ENCODE measurements at places on chromosomes 4 and X.

DNA sequence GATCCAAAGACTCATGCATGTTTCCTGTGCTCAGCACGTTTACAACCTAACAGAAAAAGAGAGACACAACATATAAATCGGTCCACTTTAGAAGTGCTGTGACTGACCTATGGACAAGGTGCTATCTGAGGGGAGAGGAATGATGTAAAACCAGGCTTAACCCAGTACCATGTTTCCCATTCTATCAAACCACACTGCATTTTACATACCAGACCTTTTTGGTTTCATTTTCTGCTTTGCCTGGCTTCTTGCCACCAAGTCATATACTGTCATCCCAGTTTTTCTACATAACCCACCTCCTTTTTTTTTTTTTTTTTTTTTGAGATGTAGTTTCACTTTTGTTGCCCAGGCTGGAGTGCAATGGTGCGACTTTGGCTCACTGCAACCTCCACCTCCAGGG, 82.2 kb downstream of the KLF8 start:
- no peak for DNase-seq

GRCh38 chrX:88613338-88613737, 133.7 kb upstream of the CPXCR1 start:
- DNase-seq, result peak; percentile 20

DNA sequence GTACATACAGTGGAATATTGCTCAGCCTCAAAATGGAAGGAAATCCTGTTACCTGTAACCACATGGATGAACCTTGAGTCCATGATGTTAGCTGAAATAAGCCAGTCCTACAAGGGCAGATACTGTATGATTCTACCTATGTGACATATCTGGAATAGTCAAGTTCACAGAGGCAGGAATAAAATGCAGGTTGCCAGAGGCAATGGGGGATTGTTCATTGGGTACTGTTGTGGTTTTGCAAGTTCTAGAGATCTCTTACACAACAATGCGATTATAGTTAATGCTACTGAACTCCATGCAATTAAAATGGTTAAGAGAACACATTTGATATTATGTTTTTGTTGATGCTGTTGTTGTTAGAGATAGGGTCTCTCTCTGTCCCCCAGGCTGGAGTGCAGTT, 74.6 kb downstream of the SHROOM2 start:
- DNase-seq, result no peak

DNA sequence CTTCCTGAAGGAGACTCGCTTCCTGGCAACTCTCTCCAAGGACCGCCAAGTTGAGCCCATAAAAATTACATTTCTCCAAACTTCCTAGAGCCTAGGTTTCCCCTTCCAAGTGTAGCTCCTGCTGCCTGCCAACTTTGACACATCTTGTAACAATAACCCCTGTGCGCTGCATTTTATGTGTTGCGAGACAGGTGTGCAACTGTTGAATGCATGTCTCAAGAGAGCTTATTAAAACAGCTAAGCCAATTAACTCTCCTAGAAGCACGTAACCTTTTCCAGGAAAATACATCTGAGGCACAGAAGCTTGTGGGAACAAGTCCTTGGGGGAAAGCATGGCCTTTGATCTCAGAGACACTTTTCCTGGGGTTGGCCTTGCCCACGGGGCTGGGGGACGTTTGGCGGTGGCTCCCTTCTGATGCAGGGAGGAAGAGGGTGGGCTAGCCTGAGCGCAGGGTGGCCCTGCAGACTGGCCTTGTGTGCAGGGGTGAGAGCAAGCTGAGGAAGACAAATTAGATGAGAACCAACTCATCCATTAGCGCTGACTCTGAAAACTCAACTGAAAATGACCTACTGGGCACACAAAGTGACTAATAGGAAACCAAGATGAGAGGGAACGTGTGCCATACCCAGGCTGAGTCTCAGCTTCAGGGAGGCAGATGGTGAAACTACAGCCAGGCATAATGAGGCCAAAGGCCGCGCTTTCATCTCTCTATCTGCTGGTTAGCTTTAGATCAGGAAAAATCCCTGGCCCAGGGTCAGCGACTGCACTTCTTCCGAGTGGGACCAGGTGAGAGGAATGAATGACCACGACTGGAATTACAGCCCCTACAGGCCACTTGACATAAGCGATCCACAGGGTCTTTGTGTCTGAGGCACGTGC, 75.3 kb downstream of the ENPP6 start:
- no peak for DNase-seq

- no peak for DNase-seq
Observed at GRCh38 chr4:2797545-2798305, 4.8 kb downstream of the SH3BP2 start.

DNA sequence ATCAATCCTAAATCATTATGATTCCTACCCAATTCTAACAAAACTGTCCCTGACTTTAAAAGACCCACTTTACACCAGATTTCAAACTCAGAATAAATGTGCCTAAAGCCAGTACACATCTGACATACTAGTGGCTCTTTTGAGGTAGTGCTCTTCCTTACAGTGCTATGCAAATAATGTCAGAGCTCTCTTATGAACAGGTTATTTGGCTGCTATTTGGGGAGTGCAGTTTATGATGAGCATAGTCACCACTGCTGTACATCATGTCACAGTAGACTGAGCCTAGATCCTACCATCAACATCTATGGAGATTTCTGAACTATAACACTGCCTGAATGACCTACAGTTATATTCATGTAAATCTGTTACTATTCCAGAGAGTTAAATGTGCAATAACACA, 50.4 kb upstream of the PAGE5 start:
- DNase-seq, result no peak

DNA sequence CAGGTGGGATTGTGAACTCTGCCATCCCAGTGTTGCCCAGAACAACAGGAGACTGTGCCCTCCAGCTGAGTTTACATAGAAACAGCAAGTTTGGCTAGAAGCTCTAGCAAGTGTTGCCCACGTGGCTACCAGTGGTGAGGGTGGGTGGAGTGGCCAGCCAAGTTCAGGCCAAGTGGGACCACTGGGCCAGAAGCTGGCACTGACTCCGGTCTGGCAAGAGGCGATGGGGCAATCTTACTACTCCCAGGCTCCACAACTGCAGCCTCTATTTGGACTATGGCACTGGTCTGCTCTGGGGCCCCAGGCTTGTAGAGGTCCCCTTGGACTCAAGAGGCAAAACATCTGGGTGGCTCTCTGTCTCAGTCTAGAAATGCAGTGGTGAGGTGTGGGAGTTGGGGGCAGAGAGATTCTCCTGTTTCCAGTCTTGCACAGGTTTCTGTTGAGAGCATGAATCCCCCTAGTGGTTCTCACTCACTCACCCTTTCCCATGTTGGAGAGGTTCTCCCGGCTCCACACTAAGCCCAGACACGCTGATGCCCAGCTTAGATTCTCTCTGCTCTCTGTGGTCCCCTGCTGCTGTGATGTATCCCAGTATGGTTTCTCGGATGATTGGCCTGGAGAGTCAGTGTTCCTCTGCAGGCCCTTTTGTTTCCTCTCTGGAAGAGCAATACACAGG, 615.3 kb downstream of the PDHA2 start:
- no peak for DNase-seq

DNA sequence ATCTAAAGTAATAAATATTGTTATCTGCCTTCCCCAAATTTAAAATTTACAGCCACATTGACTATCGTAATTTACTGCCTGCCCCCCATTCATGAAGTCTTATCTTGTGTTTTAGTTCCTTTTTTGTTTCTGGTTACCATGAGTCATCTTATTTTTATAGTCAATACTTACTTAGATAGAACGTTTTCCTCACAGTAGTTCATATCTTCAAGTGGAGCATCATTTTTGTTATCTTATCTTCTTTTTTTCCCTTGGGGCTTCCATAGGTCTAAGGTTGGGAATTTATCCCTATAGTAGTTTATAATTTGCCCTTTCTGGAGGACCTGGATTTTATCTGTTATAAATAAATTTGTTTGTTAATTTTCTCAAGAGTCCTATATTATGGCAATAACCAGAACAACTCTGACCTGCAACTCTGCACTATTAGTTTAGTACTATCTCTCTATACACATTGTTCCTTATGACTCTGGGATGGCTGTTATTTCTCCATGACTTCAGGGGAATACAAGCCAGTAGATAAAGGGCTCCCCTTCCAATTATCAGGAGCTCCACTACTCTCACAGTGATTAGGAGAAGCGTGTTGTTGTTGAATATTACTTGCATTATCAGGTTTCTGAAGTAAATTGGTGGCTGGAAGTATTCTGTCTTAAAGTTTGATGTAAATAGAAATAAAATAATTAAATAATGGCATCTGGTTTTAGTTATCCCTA, 330.6 kb downstream of the GALNTL6 start:
- DNase-seq, result no peak

DNA sequence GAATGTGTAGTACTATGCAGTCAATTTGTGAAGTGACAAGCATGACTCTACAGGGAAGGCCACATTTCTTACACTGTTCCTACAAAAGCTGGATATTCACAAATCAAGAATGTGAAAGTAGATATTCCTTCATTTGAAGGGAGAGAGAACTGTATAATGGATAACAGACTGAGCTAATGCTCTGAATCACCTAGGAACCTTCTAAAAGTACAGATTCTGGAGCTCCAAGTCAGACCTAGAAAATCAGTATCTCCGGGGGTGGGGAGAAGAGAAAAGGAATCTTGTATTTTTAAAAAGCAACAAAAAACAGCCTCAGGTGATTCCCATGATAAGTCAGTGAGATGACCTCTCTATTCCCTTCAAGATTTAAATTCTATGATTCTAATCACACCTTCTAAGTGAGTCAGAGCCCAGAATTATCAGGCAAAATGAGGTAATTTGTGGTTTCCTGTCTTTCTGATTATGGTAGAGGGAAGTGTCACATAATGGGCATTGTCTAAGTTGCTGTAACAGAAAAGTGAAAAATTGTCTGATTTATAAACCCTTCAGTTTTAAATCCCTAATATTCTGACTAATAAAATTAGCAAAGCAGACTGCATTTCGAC, 80.9 kb downstream of the IL21 start:
- no peak for DNase-seq

GRCh38 chrX:139642241-139642927, 65.6 kb downstream of the MCF2 start:
- DNase-seq, result no peak

DNA sequence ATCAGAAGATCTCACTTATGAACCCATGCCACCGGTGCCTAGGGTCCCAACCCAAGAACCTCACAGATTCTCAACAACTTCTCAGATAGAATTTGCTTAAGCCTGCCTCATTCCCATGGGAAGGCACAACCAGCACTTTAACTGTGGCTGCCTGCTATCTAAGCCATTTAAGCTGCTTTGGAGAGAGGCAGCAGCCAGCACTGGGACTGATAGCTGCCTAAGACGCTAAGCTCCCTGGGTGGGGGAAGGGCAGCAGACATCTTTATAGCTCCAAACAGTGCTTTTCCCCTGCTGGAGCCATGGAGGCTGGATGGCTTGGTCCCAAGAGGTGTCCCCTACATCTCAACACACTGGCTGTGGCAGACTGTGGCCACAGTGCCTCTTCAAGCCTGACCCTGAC, 1268.6 kb downstream of the FAM133A start:
- no peak for DNase-seq

- no peak for DNase-seq
Observed at GRCh38 chr4:40395166-40395900, 60.2 kb downstream of the CHRNA9 start.

- no peak for DNase-seq
Observed at GRCh38 chr4:69523385-69524132, 27.9 kb upstream of the UGT2B4 start.

- DNase-seq, result no peak
Observed at GRCh38 chr4:5435201-5435600, 273.2 kb downstream of the EVC2 start.

GRCh38 chr4:153809307-153809706, 20.4 kb upstream of the SFRP2 start:
- no peak for DNase-seq

- no peak for DNase-seq
Observed at GRCh38 chr4:136112116-136112515, 1420.2 kb downstream of the PCDH18 start.

GRCh38 chr4:82508806-82509428, 52.9 kb downstream of the TMEM150C start:
- DNase-seq, result no peak

- DNase-seq, result no peak
Observed at GRCh38 chr4:112523764-112524505, 8.0 kb upstream of the NEUROG2 start.

DNA sequence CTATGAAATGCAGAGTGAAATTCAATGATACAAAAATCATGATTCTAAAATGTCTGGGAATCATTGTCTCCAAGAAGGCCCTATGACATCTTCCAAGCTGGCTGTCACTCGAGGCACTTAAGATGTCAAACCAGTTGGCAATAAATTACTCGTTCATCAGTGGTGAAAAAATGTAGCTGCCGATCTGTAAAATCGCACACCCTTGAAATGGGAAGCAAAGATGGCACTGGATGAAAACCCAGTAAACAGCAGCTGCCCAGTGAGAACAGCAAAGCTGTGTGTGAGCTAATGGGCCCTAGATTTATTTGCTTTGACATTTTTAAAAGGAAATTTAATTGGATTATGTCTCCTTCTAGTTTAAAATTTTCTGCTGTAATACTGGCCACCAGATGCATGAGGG, 181.9 kb upstream of the NDP start:
- no peak for DNase-seq

GRCh38 chrX:9055354-9055753, 21.4 kb upstream of the FAM9B start:
- no peak for DNase-seq

GRCh38 chrX:142428916-142429315, 223.8 kb upstream of the MAGEC2 start:
- DNase-seq, result no peak

GRCh38 chr4:170875868-170876267, 786.1 kb upstream of the AADAT start:
- DNase-seq, result no peak

DNA sequence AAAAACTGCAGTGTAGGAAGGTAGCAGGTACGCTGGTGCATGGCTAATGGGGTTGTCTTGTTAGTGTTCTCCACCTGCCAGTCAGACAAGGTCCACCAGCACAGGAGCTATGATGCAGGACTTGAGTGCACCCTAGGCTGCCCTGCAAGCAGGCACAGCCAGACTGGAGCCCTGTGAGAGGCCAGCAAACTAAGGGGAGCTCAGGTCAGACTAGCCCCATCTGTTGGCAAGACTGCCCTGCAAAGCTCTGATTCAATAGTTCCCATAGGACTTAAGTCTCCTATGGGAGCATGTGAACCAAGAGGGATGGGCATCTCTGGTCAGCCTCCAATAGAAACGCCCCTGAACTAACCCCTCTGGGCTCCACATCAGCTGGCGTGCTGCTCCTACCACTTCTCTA, 1307.3 kb downstream of the C4orf33 start:
- no peak for DNase-seq

- DNase-seq, result peak; percentile 86
Observed at GRCh38 chrX:103404231-103405008, 28.1 kb downstream of the BEX3 start.

GRCh38 chr4:105599932-105600655, 47.7 kb downstream of the ARHGEF38 start:
- no peak for DNase-seq

- DNase-seq, result no peak
Observed at GRCh38 chrX:50154429-50154828, 46.4 kb downstream of the AKAP4 start.

GRCh38 chr4:173288296-173288695, 45.9 kb downstream of the HMGB2 start:
- DNase-seq, result peak; percentile 14
